ENCODE measurements at places on chromosomes 6 and 20.

GRCh38 chr6:43511824-43512415 lies 1.8 kb upstream of the LRRC73 start:
- no peak for DNase-seq

DNA sequence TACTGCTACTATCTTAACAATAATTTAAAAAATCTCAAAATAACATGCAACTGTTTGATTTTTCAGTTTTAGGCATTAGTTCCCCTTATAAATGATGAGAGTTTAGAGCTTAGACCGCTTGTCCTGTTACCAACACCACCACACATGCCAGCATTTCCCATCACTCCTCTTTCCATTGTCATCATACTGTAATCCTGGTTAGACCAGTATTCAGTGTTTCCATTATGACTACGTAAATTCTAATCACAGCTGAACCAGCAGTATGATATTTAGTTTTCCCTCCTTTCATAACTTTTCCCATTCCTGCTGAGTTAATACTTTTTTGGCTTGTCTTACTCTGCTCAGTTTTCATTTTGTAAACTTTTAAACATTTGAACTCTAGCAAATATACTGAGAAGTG lies 12.2 kb upstream of the TBC1D20 start:
- DNase-seq: no peak

DNA sequence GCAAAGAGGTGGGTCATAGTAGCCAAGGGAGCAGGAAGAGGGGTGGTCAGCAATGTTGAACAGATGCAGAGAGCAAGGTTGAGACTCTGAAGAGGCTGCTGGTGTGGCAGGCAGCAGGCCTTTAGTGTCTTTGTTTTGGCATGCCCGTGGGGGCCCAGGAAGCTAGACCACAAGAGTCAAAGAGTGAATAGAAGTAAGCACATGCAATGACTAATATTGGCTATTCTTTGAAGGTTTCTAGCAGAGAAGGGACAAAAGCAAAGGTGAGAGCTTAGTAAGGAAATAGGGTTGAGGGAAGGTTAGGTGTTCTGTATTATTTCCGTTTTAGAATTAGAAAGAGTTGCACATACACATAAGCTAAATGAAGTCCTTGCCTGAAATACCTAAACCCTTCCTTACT lies 18.8 kb downstream of the TDRD6 start:
- no peak for DNase-seq

DNA sequence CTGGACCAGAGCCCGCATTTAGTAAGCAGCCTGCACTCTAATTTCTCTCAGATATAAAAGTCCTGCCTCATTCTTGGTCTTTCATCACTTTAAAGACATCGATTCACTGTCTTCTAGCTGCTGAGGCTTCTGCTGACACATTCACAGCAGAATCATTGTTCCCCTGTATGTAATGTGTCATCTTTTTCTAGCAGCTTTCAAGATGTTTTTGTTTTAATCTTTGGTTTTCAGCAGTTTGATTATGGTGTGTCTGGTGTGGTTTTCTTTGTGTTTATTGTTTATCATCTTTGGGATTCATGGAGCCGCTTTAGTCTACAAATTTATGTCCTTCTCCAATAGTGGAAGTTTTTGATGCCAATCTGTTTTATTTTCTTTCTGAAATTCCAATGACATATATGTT lies 157.3 kb upstream of the STMND1 start:
- DNase-seq: no peak

DNA sequence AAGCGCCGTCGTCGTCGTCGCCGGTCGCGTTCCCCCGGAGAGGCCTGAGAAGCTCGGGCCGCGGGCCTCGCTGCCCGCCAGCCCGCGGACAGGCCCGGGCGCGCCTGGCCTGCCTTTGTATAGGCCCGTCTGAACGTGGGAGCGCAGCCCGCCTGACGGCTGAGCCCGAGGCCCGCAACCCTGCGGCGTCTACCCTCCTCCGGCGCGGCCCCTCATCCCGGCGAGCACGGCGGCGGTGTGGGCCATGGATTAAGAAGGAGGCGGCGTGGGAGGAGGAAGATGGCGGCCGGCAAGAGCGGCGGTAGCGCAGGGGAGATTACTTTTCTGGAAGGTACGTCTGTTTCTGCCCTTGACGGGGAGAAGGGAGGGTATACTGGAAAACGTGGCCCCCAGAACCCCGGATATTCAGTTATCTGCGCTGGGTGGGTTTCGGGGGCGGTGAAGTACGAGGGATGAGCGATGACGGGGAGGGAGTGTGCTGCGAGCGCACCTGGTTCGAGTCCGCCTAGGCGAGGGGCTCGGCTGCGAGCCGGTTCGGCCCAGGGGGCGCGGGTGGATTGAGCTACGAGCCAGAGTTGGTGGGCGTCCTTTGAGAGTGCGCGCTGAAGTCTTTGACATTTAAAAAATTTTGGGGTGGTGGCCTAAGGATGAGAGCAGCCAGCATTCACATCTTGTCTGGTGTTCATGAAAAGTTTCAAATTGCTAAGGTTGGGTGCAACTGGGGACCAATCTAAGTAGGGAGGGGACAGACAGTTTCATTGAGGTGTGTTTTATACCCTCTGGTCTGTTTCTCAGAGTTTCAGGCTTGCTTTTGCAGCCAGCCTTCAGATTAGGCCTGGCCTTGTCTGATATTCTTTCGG lies 796 bp downstream of the SENP6 start:
- DNase-seq: no peak

GRCh38 chr20:31713312-31714273 lies 9.1 kb downstream of the BCL2L1 start:
- DNase-seq: no peak

- DNase-seq: no peak
These were observed 476.1 kb upstream of the CITED2 start for GRCh38 chr6:139850512-139850911.

GRCh38 chr6:40183902-40184301 lies 249.6 kb upstream of the MOCS1 start:
- DNase-seq: no peak

DNA sequence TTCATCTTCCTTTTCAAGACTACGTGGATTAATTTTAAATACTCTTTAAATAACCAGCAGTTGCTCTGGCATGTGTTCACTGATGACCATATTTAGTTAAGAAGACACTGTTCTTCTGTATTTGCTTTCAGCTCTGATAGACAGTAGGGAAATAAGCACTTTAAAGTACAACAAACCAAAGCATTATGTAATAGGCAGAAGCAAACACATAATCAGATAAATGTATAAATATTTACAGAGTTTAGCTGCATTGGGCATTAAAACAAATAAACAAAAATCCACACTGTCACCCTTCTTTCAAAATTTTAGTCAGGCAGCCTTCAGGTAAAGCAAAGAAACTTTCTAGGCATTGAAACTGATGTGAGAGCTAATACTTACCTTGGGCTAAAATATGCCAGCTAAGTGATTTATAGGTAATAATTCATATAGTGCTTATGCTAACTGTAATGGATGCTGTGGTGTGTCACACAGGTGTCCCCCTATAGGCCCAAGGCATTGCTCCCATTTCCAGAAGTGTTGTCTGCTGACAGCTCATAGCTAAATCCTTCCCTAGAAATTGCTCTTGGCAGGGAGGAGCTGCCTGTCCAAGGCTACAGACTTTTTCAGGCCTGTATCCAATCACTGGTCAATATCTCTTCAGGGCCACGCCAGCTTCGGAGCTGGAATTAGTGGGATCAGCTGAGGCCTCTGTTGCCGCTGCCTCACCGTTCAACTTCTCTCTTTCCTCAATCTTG lies 111.5 kb upstream of the CITED2 start:
- no peak for DNase-seq

- DNase-seq: no peak
These were observed 85.3 kb downstream of the TRMT6 start for GRCh38 chr20:5864873-5865587.

DNA sequence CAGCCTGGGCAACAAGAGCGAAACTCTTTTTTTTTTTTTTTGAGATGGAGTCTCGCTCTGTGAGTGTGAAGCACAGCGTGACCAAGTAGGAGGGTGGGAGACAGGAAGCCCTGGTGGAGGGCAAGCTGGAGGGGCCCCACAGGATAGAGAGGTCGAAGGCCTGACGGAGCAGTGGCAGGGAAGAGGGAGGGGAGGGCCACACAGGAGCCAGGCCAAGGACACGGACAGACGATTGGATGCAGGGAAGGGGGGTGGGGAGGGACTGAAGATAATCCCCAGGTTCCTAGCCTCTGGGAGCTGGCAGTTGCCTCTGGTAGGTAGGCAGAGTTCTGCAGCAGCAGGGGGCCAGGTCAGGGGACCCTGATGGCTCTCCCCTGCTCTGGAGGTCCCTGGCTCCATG lies 10.8 kb upstream of the GUCA1A start:
- no peak for DNase-seq

GRCh38 chr6:157182503-157183264 lies 140.6 kb downstream of the TMEM242 start:
- no peak for DNase-seq

DNA sequence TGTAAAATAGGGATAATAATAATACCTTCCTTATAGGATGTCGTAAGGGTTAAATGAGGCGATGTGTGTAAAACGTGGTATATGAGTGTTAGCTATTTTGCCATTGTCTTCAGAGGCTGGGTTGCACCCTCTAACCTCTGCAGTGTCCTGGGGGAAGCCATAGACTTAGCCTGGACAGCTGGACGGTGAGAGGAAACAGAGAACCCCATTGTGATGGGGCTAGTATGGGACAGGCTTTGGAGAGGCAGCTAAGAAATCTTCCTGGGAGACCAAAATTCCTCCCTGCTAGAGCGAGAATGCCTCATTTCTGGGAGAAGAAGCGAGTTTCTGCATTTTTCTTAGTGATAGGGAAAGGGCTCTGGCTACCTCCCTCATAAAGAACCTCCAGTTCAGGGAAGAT lies 22.8 kb downstream of the KCNB1 start:
- DNase-seq: no peak

DNA sequence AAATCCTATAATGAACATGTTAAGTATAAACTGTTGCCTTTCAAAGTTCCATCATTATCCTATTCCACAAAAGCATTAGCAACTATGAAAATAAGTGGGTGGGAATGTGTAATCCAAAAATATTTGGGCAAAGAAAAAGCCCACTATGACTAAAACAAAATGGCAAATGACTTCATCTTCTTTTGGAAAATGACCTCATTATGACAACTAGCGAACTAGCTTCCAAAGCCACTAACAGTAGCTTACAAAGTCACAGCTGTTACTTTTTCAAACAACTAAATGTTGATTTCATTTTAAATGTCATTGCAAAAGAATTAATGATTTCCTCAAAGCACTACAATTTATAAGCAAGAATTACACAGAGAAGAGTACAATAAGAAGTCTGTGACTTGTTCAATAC lies 49.8 kb upstream of the RUNX2 start:
- DNase-seq: no peak

GRCh38 chr6:142820338-142821051 lies 124.5 kb downstream of the HIVEP2 start:
- DNase-seq: no peak

- no peak for DNase-seq
These were observed 1.3 kb downstream of the DSTN start for GRCh38 chr20:17571153-17571527.

- no peak for DNase-seq
These were observed 8.9 kb downstream of the REM1 start for GRCh38 chr20:31484001-31484400.

DNA sequence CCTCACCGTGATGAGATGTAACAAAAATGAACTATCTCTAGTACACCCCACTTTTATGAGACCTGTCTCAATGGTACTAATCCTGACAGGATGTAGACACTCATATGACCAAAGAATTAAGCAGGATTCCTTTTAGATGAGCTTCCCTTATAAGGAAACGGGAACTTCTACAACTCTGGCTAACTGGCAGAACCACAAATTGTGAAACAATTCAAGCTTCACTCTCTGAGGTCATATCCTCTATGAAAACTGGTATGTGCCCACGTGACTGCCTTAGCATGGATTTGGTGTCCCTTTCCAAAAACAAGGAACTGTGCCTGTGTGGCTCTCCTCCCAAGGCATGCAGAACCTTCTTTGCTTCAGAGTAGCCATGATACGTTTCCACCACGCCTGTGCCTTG lies 14.1 kb upstream of the CPNE5 start:
- DNase-seq: peak; percentile 52

GRCh38 chr6:151325075-151326050 lies 66.0 kb downstream of the ZBTB2 start:
- DNase-seq: no peak

DNA sequence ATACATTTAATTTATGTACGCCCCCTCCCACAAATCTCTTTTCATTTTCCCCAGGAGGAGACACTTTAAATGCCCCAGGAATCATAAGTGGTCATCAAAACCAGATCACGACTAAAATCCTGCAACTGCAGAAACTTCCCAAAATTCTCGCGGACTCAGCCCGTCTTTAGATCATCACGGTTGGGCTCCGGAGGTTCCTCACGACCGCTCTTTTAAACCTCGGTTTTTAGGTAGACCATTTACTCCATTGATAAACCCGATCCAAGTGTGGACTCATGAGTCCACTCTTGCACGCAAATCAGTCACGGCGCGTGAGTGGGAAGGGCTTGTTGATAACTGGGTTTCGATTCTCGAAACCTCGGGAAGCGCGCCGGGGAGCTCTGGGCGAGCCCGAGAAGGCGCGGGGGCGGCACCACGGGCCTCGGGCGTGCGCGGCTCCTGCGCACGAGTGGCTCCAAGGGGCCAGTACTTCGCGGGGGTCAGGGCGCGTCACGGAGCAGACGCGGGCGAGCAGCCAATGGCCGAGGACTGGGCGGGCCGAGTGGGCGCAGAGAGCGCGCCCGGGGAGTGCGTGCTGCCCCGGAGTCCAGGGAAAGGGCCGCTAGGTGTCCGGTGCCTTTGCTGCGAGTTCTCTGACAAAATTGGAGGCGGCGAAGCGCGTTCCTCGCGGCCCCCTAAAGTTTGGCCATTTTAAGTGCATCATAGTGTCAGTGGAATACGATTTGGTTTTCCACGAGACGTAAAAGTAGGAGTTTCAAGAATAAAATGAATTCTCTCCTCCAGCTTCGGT lies 635 bp upstream of the TENT5A start:
- DNase-seq: no peak

DNA sequence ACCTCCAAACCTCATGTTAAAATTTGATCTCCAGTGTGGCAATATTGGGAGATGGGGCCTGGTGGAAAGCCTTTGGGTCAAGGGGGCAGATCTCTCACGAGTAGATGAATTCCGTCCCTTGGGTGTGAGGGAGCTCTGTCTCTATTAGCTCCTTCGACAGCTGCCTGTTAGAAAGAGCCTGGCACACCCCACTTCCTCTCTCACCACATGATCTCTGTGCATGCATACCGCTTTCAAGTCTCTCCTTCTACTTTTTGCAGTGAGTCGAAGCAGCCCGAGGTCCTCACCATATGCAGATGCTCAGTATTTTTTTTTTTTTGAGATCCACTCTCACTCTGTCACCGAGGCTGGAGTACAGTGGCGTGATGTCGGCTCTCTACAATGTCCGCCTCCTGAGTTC lies 176.9 kb downstream of the SYNDIG1 start:
- DNase-seq: no peak

GRCh38 chr20:58264271-58264670 lies 35.8 kb upstream of the ANKRD60 start:
- no peak for DNase-seq

GRCh38 chr20:63625771-63626423 lies 1.0 kb downstream of the GMEB2 start:
- no peak for DNase-seq

GRCh38 chr6:42354702-42355101 lies 97.0 kb downstream of the TRERF1 start:
- DNase-seq: no peak

Measured in SIG-M5 (cell line).